ENCODE measurements at places on chromosomes 1 and 21.

DNA sequence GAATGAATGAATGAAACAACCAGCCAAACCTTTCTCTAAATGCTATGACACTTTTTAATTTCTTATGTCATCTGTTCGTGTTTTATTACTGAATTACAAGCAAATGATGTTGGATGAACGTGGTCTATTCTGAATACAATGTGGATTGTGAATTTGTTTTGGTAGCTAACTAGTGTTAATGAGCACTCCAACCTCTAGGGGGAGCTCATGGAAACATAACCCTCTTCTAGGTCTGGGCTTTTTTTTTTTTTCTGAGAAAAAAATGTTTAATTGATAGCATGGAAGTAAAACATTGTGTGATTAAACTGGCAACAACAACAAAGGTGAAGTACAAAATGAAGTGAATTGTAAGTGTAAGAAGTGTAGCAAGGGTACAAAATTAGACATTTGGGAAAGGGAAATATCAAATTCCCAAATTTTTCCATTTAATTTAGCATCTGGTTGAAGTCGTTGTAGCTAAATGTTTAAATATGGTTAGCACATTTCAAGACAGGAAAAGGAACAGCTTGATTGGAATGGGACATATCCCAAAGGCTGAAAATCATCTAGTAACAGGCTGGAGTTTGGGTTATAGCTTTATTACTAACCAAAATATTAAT, 42.6 kb upstream of the PTGS2 start:
- no peak for DNase-seq

GRCh38 chr1:217891966-217892365, 260.8 kb downstream of the SPATA17 start:
- no peak for DNase-seq

- DNase-seq = no peak
These were observed 45.2 kb downstream of the GALNT2 start for GRCh38 chr1:230112131-230112701.

GRCh38 chr1:21478356-21478755, 30.9 kb upstream of the ALPL start:
- no peak for DNase-seq

DNA sequence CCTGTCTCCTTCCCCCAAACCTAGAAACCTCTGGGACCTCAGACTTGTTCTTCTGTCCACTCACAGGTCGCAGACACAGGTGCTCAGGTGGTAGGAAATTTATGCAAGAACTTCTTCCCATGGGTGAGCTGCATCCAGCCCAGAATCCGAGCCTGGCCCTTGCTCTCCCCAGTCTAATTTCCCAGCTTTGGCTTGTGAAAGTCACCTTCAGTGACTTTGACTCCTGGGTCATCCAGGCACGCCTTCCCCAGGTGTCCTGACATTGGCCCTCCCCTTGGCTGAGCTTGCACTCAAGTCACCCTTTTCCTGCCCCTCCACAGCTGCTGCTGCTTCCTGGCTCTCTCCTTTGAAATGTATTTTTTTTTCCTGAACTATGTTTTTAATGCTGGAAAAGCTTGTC, 6.6 kb downstream of the IPO13 start:
- no peak for DNase-seq

DNA sequence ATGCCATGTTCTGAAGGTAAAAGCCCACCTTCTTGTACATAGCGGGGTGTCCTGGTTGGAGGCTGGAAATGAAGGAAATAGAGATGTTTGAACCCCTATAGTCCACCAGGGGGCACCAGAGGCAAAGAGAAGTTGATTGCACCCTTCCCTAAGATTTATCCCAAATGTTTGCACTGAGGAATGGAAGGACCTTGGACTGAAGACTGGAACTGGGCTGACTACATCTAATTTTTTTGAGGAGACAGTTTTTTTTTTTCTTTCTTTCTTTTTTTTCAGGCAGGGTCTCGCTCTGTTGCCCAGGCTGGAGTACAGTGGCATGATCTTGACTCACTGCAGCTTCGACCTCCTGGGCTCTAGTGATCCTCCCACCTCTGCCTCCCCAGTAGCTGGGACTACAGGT, 55.3 kb upstream of the EIF4G3 start:
- DNase-seq = no peak

DNA sequence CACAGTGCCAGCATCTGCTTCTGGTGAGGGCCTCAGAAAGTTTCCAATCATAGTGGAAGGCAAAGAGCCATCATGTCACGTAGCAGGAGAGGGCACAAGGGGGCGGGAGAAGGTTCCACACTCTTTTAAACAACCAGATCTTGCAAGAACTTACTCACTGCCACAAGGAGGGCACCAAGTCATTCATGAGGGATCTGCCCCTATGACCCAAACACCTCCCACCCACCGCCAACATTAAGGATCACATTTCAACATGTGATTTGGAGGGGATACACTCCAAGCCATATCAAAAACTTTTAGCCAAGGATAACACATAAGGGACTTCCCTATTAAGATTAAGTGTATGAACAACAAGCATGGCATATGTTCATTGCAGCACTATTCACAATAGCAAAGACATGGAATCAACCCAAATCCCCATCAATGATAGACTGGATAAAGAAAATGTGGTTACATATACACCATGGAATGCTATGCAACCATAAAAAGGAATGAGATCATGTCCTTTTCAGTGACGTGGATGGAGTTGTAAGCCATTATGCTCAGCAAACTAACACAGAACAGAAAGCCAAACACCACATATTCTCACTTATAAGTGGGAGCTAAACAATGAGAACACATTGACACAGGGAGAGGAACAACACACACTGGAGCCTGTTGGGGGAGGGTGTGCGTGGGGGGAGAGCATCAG, 19.9 kb upstream of the SLC35F3 start:
- no peak for DNase-seq

- DNase-seq = no peak
These were observed 47.6 kb downstream of the PKNOX1 start for GRCh38 chr21:43021756-43022600.

GRCh38 chr1:6447818-6448748, 17.9 kb downstream of the TNFRSF25 start:
- no peak for DNase-seq

- no peak for DNase-seq
These were observed 1.6 kb downstream of the LMO4 start for GRCh38 chr1:87330057-87330884.

DNA sequence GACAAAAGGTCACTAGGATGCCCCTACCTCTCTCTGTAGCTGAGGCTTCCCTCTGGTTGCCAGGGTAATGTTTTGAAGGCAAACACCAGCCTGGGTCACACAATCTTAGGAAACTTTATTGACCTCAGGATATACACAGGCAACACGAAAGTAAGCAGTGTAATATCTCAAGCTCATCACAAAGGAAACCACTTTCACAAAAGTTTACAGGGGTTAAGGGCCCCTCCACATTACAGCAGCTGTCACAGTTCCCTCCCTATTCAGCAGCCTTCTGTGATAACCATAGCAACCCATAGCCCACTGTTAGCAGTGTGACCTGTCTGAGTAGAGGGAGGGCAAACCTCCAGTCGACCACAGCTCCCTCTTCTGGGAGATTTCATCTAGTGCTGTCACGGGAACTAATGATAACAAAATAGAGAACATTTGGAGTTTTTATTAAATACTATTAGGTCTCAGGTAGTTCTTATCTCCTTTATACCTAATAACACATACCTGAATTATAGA, 149.8 kb downstream of the PTPRC start:
- no peak for DNase-seq

DNA sequence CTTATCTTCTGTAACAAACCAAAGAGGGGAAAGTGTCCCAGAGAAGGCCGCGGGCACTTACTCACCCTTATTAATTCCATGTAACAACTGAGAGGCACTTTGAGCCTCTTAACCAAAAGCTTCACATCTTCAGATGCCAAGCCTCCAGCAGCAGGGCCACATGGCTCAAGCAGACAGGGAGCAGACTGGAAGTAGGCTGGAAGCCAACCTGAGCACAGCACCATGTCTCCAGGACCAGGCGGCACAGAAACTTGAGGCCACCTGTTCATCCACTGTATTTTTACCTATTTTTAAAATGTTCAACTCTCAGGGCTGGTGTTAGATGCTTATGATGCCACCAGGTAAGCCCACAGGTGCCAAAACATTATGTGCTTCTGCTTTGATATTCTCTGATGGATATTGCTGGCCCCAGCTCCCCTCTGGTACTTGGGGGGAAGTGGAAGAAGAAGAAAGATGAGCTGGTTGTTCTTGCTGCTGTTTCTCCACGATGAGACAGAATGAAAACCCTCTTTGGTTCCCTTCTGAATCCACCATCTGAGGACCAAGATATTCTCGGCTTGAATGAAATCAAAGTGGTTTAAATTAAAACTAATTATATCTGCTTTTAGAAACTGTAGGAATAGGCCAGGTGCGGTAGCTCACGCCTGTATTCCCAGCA, 30.6 kb upstream of the SDE2 start:
- no peak for DNase-seq

DNA sequence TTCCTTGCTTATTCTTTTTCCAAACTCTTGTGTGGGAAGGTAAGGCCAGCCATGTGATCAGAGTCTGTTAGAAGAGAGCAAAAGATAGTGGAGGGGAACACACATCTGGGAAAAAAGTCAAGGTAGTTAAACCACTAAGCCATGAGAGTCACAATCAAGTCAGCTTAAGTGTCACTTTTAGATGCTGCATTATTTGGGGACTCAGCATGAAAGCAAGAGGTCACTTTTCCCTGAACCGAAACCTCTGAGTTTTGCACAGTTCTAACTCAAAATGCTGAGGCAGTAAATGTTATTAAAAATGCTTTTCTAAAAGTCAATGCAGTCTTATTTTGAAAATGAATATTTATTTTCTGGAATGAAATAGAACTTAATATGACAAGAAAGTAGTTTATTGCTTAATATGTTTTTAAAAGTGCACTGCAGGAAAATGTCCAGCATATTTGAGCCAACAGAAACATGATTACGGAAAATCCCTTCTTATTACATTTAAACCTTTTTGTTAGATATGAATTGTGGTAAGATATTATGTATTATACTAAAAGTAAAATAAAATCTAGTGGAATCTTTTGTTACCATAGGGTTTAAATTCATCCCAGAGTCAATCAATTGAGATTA, 69.3 kb downstream of the RBM11 start:
- no peak for DNase-seq

DNA sequence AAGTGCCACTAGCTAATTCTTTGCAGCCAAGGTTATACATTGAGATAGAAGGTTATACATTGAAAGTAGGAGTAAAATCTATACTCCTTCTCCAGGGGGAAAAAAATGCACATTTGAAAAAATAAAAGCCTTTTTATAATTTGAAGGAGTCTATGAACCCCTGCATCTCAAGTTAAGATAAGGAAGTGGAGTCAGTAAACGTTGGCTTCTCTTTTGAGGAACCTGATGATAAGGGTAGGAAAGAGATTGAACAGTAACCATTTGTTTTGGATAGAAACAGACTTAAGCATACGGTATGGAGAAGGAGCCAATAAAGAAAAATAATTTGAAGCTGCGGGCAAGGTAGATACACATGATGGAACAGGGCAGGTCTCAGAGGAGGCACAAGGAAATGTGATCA, 64.1 kb downstream of the RPAP2 start:
- DNase-seq = no peak

Data from keratinocyte (primary cell).